ENCODE measurements at places on chromosomes 7 and 10.

DNA sequence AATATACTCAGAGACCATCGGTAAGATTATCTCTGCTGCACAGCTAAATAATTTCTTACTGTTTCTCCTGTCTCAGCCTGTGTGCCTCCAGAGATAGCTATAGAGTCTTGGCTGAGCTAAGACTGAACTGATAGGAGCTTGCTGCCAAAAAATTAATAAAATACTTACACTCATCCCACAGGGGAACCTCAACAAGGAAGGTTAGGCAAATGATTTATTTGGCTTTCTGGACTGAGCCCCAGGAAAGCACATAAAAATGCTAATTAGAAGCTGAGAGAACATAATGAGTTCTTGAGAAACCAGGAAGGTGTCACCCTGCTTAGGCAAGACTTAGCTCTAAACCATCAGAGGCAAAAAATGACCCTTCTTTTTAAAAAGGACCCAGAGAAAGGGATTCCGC, 534.5 kb downstream of the TNS3 start:
- no peak for DNase-seq

- DNase-seq, result no peak
Observed at GRCh38 chr7:96004578-96004977, 232.2 kb downstream of the DYNC1I1 start.

DNA sequence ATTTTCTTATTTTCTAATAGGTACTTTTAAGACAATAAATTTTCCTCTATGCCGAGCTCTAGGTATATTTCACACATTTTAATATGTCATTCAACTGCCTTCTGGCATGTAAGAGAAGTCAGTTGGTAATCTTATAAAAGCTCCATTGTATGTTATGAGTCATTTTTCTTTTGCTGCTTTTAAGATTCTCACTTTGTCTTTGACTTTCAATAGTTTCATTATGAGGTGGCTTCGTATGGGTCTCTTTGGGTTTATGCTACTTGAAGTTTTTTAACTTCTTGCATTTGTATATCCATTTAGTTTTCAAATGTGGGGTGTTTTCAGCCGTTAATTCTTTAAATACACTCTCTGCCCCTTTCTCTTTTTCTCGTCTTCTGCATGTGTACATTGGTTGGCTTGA, 80.5 kb downstream of the ABCA13 start:
- DNase-seq, result no peak

GRCh38 chr10:97399843-97400545, 1.1 kb downstream of the RRP12 start:
- DNase-seq, result no peak

All from stimulated activated CD8-positive, alpha-beta memory T cell treated with anti-CD3 and anti-CD28 coated beads, Interleukin-7, amount 100 ng/mL, for 1 hour (primary cell).